ENCODE measurements at places on chromosomes 16 and 17.
A peak's percentile ranks its signal among the peaks of the same experiment; 100 is the strongest.

- DNase-seq = peak; percentile 67
These were observed 15.7 kb downstream of the GJD3 start for GRCh38 chr17:40348562-40349476.

- peak; percentile 74 for DNase-seq
These were observed 43.1 kb upstream of the GSG1L start for GRCh38 chr16:28106467-28107215.

GRCh38 chr17:34412965-34413441 lies 50.0 kb upstream of the CCL1 start:
- DNase-seq = no peak

GRCh38 chr16:11708421-11708820 lies 34.2 kb downstream of the TXNDC11 start:
- no peak for DNase-seq

- no peak for DNase-seq
These were observed 199.5 kb upstream of the PMFBP1 start for GRCh38 chr16:72371307-72372086.

GRCh38 chr17:47898241-47898640 lies 2.2 kb downstream of the SP2 start:
- DNase-seq = no peak

DNA sequence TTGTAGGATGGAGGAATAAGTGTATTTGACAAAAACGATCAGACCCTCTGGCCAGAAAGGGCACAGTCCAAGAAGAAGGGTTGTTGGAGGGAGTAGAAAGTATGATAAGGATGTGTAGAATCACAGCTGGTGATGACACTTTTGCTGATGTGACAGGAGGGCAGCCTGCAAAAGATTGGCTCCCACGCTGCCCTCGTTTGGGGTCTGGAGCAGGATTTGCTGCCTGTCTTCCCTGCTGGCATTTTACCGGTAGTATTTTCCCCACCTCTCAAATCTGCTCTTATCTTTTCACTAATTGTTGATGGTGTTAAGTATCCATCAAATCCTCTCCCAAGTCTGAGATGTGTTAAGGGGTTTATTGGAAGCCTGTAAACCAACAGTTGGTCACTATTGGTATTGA lies 208.8 kb downstream of the CCDC182 start:
- no peak for DNase-seq

- no peak for DNase-seq
These were observed 2.9 kb upstream of the SIRT7 start for GRCh38 chr17:81920612-81921536.

- no peak for DNase-seq
These were observed 3.2 kb downstream of the TMC6 start for GRCh38 chr17:78125138-78125913.

- no peak for DNase-seq
These were observed 14.9 kb downstream of the NAGPA start for GRCh38 chr16:5018793-5019192.
